ENCODE measurements at places on chromosomes 1 and 21. TPM values are rescaled to one million over a fixed set of nuclear protein-coding genes. Genes with fewer than 3 reads are reported as not detected.

Gene SPATA45
- not detected for total RNA-seq

Gene GPR25
- not detected for total RNA-seq

Gene FAM72A
- total RNA-seq = 0.57 TPM

Gene RPF1
- 13.7 TPM for total RNA-seq

Gene CD34
- 2.0 TPM for total RNA-seq

Gene EXTL1
- not detected for total RNA-seq

Gene VSIG8
- total RNA-seq = not detected

Gene TM2D1
- 24.5 TPM for total RNA-seq

DNA sequence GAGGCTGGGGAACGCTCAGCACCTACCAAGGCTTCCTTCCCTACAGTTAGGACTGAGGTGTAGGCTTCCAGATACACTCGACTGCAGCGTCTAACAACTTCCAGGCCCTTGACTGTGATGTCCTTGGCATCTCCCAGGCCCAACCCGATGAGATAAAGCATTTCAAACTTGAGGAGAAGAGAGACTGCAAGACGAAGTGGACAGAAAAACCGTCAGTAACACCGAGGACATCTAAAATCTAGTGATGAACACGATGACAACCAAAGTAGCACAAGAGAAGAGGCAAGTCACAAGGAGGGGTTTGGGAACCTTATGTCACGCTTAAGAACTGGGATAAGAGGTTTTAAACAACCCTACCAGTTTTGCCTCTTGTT, 314 bp downstream of the DPH5 start:
- H3K4me1 ChIP-seq = peaks cover 3% of the 10 kb centered on the region
- peak overlapping the region; percentile 82 for H3K27ac ChIP-seq
- peak overlapping the region; percentile 75 for H3K4me3 ChIP-seq
- H3K36me3 ChIP-seq = no peaks in the 10 kb centered on the region
- no peaks in the 10 kb centered on the region for H3K27me3 ChIP-seq

DNA sequence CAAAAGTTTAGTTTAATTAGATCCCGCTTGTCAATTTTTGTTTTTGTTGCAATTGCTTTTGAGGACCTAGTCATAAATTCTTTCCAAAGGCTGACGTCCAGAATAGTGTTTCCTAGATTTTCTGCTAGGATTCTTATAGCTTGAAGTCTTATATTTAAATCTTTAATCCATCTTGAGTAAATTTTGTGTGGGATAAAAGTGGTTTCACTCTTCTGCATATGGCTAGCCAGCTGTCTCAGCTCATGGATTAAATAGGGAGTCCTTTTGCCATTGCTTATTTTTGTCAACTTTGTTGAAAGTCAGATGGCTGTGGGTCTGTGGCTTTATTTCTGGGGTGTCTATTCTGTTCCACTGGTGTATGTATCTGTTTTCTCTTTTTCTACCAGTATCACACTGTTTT, 801.3 kb upstream of the ADGRL4 start:
- H3K4me3 ChIP-seq = no peak overlapping the region
- no peak for DNase-seq
- no peak overlapping the region for H3K27ac ChIP-seq

GRCh38 chr1:33578557-33579448, 106.4 kb downstream of the ZSCAN20 start:
- no peaks in the 10 kb centered on the region for H3K27me3 ChIP-seq
- no peak for DNase-seq
- H3K36me3 ChIP-seq = no peaks in the 10 kb centered on the region
- H3K27ac ChIP-seq = no peak overlapping the region

DNA sequence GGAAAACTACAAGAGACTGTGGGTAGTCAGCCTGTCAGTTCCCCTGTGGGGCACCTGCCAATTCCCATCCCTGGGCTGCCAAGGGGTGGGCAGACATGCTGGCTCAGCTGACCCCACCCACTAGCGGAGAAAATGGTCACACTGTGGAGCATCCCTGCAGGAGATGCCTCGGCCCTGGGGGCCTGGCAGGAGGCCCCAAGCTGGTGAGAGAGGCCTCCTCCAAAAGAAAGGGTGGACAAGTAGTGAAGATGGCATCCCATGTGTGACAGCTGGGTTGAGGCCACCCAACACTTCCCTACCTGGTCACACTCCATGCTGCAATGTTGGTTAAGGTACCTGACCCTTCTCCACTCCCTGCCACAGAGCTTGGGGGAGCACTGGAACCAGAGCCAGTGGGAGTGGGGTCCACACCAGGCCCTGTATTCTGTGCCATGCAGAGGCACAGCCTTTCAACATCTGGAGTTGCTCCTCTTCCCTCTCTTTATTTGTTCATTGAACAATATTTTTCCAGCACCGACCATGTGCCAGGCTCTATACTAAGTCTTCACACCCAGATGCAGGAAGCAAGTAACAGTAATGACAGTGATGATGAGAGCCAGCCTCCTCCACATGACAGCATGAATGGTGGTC, 59.5 kb downstream of the KLHDC7A start:
- no peaks in the 10 kb centered on the region for H3K27me3 ChIP-seq
- no peak for DNase-seq
- no peaks in the 10 kb centered on the region for H3K4me1 ChIP-seq
- no peak overlapping the region for H3K4me3 ChIP-seq

GRCh38 chr1:220483700-220484099, 44.2 kb upstream of the MARK1 start:
- H3K4me1 ChIP-seq = no peaks in the 10 kb centered on the region
- H3K4me3 ChIP-seq = no peak overlapping the region
- no peak overlapping the region for H3K27ac ChIP-seq
- DNase-seq = no peak

- H3K27me3 ChIP-seq = no peaks in the 10 kb centered on the region
- peaks cover 19% of the 10 kb centered on the region for H3K36me3 ChIP-seq
- DNase-seq = no peak
- no peaks in the 10 kb centered on the region for H3K4me1 ChIP-seq
- H3K27ac ChIP-seq = no peak overlapping the region
- no peak overlapping the region for H3K4me3 ChIP-seq
Observed at GRCh38 chr1:40232444-40232843, 15.3 kb upstream of the TMCO2 start.

DNA sequence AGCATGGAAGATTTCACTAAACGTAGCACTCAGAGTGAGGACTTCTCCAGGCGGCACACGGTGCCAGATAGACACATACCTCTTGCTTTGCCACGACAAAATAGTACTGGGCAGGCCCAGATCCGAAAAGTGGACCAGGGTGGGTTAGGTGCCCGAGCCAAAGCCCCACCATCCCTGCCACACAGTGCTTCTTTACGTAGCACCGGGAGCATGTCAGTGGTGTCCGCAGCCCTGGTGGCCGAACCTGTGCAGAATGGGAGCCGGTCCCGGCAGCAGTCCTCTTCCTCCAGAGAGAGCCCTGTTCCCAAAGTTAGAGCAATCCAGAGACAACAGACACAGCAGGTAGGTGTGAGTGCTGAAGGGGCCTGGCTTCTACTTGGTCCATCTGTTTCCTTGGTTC, 38.6 kb downstream of the CLEC20A start:
- H3K36me3 ChIP-seq = no peaks in the 10 kb centered on the region
- DNase-seq = no peak
- H3K27ac ChIP-seq = no peak overlapping the region
- no peaks in the 10 kb centered on the region for H3K4me1 ChIP-seq
- no peaks in the 10 kb centered on the region for H3K27me3 ChIP-seq

DNA sequence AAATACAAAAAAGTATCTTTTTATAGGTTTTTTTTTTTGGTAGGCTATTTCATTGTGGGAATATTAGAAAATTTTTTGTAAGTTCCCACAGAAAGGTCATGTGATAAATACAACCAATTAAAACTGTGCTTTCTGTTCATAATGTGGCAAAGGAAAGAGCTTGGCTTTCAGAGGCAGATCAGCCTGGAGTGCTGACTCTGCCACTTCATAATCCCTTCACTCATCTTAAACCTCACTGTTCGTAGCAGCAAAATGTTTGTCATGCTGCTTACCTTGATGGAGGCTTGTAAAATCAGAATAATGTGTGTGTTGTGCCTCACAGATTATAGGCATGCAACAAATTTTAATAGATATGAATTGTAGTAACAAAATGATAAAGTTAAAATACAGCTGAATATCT, 176.8 kb downstream of the ZP4 start:
- H3K27me3 ChIP-seq = no peaks in the 10 kb centered on the region
- no peak for DNase-seq
- H3K4me3 ChIP-seq = no peak overlapping the region

DNA sequence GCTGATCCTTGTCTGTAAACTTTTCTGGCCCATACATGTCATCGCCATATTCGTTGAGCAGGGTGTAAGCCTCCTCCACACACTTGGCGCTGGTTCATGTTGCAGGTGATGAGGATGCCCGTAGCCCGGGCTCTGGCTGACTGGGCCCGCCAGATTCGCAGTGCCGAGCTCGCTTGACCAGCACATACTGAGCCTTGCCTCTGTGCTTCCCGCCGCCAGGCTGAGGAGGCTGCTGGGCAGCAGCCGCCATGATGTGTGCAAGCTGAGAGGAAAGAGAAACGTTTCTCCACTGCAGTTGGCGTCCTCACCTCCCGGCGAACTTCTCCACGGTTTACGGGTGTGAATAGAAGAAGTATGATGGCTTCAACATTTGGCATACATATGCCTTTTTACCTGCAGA, 89.2 kb downstream of the LTN1 start:
- no peak overlapping the region for H3K4me3 ChIP-seq
- no peaks in the 10 kb centered on the region for H3K4me1 ChIP-seq
- DNase-seq = no peak
- H3K36me3 ChIP-seq = no peaks in the 10 kb centered on the region
- no peak overlapping the region for H3K27ac ChIP-seq

- H3K27ac ChIP-seq = no peak overlapping the region
- no peak for DNase-seq
- no peak overlapping the region for H3K4me3 ChIP-seq
- H3K27me3 ChIP-seq = no peaks in the 10 kb centered on the region
- H3K36me3 ChIP-seq = peaks cover 7% of the 10 kb centered on the region
- no peaks in the 10 kb centered on the region for H3K4me1 ChIP-seq
Observed at GRCh38 chr21:32597205-32597604, 11.9 kb upstream of the TCP10L start.

- peak overlapping the region; percentile 11 for H3K4me3 ChIP-seq
- no peaks in the 10 kb centered on the region for H3K36me3 ChIP-seq
- DNase-seq = peak; percentile 24
- H3K27me3 ChIP-seq = no peaks in the 10 kb centered on the region
- peak overlapping the region; percentile 45 for H3K27ac ChIP-seq
Observed at GRCh38 chr21:29271927-29272333, 26.8 kb upstream of the BACH1 start.

DNA sequence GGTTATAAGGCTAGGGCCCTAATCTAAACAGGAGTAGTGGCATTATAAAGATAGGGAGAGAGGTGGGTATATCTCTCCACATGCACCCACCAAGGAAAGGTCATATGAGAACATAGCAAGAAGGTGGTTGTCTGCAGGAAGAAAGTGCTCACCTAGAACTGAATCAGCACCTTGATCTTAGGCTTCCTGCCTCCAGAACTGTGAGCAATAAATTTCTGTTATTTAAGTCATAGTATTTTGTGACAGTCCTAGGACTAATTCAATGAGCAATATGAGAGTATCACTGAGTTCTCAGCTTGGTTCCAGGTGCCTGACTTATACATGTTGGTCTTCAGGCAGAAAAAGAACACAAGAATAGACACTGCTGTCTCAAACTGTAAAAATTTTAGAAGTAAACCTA, 51.8 kb downstream of the MRPL39 start:
- no peaks in the 10 kb centered on the region for H3K27me3 ChIP-seq
- no peak overlapping the region for H3K27ac ChIP-seq
- DNase-seq = no peak
- H3K36me3 ChIP-seq = no peaks in the 10 kb centered on the region
- no peaks in the 10 kb centered on the region for H3K4me1 ChIP-seq
- no peak overlapping the region for H3K4me3 ChIP-seq

- no peaks in the 10 kb centered on the region for H3K4me1 ChIP-seq
- H3K27ac ChIP-seq = no peak overlapping the region
Observed at GRCh38 chr1:203210988-203211387, 18.5 kb downstream of the CHIT1 start.

- DNase-seq = no peak
- H3K27me3 ChIP-seq = no peaks in the 10 kb centered on the region
- H3K4me1 ChIP-seq = no peaks in the 10 kb centered on the region
- no peak overlapping the region for H3K4me3 ChIP-seq
- no peak overlapping the region for H3K27ac ChIP-seq
Observed at GRCh38 chr1:9187004-9187403, 47.6 kb upstream of the H6PD start.

- no peaks in the 10 kb centered on the region for H3K27me3 ChIP-seq
- no peak overlapping the region for H3K27ac ChIP-seq
- DNase-seq = no peak
- no peaks in the 10 kb centered on the region for H3K36me3 ChIP-seq
Observed at GRCh38 chr21:39869141-39869818, 2.0 kb downstream of the PCP4 start.

- DNase-seq = peak; percentile 91
- no peaks in the 10 kb centered on the region for H3K27me3 ChIP-seq
- peak overlapping the region; percentile 85 for H3K27ac ChIP-seq
- no peaks in the 10 kb centered on the region for H3K36me3 ChIP-seq
Observed at GRCh38 chr1:19067182-19067911, 110.9 kb upstream of the IFFO2 start.

DNA sequence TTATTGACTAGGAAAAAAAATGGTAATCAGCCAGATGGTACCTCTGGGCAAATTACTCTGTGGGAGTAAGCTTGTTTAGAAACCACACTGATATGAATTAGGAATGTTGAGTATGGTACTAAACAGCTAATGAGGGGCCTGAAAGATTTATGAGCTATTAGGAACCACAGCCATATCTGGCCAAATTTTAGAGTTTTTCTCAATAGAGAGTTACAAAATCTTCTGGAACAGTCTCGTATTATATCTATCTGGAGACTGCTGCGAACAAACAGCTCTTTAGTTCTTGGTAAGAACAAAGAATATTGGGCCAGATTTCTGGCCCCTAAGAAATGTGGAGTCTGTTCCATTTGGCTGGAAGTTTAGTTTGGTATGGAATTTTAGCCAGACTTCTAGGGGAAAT, 4.9 kb upstream of the PODN start:
- peaks cover under 1% of the 10 kb centered on the region for H3K27me3 ChIP-seq
- no peak overlapping the region for H3K27ac ChIP-seq

DNA sequence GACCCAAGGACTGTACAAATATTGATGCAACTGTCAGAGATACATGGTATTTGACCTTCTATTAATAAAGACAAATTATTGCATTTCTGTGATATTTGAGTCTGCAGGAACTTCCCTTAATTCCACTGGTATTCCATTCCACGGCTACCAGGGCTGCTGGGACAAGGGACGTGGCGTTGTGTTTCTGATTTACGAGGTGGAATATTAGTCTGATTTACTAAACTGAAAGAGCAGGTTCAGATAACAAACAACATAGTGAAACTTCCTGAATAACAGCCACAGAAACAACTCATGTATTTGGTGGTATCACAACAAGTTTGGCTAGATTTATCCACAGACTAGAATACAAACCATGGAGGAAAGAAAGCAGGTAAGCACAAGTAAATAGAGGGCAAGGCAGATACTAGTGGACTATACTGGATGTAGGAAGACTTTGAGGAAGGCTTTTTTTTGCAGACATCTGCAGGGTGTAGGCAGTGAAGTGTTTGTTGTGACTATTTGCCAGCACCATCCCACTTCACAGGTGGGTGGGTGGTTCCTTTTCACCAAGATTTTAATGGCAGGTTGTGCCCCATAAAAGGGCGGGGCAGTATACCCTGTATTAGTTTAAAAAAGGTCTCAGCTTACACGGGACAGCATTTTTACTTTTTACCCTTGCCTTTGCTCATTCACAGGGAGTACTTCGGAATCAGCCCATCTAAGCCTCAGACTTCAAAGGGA, 100.4 kb downstream of the FGGY start:
- H3K27ac ChIP-seq = no peak overlapping the region
- peaks cover 36% of the 10 kb centered on the region for H3K4me1 ChIP-seq
- no peak overlapping the region for H3K4me3 ChIP-seq
- no peaks in the 10 kb centered on the region for H3K27me3 ChIP-seq
- DNase-seq = no peak

GRCh38 chr1:58754683-58755467, 29.0 kb downstream of the JUN start:
- no peaks in the 10 kb centered on the region for H3K36me3 ChIP-seq
- H3K27ac ChIP-seq = peak overlapping the region; percentile 11
- no peak for DNase-seq
- H3K27me3 ChIP-seq = no peaks in the 10 kb centered on the region

Data from right lobe of liver (tissue), 6 donors.